ENCODE measurements at places on chromosomes 3 and 15. TPM values are rescaled to one million over a fixed set of nuclear protein-coding genes. Genes with fewer than 3 reads are reported as not detected.

Gene PAK6
- total RNA-seq = 0.37 TPM

Gene FHIT
- 6.0 TPM for total RNA-seq

Gene SUMF1
- total RNA-seq = 24.3 TPM

Gene CPN2
- total RNA-seq = not detected

DNA sequence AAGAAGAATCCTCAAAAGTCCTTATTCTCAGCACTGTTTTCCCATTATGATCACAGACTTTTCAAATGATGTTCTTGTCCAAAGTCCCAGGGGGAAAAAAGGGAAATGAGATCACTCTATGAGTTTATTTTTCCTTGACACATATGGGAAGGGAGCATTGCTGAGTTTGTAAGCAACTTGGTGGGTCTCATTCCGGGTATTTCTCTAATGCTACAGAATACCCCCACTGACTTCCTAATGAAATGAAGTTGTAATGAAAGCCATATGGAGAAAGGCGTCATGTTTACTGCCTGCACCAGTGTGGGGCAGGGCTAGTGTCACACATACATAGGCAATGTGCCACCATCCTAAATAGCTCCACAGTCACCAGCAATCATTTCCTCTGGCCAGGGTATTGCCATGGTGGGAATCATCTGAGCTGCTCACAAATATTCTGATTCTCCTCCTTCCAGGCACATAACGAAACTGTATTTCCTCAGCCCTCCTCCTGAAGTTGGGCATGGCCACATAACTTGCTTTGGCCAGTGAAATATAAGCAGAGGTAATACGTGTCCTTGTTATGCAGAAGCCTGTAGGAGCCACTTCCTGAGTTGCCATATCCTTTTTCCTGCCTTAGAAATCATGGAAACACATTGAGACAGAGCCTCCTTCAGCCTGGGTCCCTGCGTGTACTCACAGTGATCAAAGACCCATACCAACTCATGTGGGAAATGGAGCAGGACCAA is 41.0 kb upstream of the C15orf61 start:
- DNase-seq = no peak

- no peak for DNase-seq
These were observed 44.1 kb downstream of the MASP1 start for GRCh38 chr3:187247398-187247797.

GRCh38 chr15:53963801-53964200 is 14.4 kb upstream of the UNC13C start:
- no peak for DNase-seq

DNA sequence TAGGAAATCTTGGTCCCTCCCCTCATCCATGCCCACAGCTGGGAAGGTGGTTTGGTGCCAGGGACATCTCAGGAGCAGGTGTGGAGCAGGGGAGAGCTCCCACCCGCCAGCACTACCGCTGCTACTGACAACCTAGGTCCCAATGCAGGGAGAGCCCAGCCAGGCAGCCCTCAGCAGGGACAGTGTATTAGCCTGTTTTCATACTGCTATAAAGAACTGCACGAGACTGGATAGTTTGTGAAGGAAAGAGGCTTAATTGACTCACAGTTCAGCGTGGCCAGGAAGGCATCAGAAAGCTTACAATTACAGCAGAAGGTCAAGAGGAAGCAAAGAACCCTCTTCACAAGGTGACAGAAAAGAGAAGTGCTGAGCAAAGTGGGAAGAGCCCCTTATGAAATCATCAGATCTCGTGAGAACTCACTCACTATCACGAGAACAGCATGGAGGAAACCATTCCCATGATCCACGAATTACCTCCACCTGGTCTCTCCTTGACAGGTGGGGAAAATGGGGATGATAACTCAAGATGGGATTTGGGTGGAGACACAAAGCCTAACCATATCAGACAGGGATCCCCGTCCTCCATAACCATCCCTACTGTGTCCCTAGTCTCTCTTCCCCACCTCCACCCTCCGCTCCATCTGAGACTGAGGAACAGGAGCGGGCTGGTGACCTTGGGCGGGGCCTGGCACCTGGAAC is 218.6 kb downstream of the TBC1D2B start:
- DNase-seq = no peak

DNA sequence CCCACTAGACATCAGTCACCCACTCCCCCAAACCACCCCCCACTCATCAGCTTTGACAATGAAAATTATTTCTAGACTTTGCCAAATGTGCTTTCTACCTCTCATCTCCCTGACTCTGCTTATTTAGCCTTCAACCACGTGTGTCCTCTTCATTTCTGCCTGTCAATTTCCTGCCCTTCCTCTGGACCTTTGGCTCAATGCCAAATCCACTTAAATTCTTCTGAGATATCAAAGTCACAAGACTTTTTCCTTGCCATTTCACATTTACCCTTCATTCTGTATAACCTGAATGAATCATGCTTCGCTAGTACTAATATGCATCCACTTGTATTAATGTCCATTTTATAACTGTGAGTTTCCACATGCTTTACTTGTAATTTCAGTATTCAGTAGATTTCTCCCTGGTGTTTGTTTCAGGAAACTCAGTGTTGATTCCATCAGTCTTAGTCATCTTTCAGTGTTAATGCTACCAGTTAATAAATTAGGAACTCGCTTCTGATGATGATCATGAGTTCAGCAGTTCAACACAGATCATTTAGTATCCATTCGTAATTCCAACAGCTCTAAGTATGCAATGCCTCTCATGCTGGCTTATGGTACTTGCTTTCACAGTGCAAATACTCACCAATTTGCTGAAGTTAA is 128.2 kb upstream of the OSTN start:
- no peak for DNase-seq

- no peak for DNase-seq
These were observed 56.2 kb downstream of the SH3BP5 start for GRCh38 chr3:15276028-15276724.

DNA sequence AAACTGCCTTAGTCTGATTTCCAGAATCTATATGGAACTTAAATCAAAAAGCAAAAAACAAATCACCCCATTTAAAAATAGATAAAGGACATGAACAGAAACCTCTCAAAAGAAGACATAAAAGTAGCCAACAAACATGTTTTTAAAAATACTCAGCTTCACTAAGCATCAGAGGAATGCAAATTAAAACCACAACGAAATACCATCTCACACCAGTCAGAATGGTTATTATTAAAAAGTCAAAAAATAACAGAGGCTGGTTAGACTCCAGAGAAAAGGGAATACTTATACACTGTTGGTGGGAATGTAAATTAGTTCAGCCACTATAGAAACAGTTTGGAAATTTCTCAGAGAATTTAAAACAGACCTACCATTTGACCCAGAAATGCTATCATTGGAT is 367.9 kb downstream of the ZIC4 start:
- DNase-seq = no peak

Measured in posterior vena cava (tissue), 2 donors.